ENCODE measurements at places on chromosomes 2 and 18.

- no peak for DNase-seq
Observed at GRCh38 chr2:60379216-60379615, 174.2 kb downstream of the BCL11A start.

DNA sequence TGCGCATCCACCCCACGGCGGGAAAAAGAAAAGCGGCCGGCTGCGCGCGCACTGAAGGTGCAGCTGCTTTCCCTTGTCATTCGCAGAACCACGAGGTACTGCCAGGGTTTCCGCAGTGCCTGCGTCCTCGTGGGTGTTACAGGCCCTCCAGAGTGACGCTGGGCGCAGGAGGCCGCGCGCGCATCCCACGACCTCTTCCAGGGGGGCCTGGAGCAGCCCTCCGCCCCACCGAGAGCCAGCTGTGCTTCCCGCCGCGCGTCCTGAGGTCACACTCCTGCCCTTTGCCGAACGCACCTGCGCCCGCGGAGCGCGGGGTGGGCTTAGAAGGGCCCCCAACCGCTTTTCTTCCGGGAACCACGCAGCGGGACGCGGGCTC is 378 bp upstream of the IAH1 start:
- no peak for DNase-seq

DNA sequence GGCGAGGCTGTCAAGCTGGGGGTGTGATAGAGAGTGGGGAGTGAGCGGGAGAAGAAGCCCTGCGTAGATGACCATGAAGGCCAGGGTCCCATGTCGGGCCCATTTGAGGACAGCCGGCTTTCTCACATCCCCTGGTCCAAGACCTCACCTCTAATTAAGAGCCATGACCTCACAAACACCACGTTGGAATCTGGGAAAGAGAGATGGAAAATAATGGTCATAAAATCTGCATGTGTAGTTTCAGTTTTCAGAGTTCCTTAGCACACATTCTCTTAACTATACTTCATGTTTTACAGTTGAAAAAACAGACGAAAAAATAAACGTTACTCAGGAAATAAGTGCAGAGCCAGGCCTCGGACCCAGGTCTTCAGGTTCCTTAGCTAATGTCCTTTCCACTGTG is 244.8 kb upstream of the SIX2 start:
- DNase-seq, result no peak

DNA sequence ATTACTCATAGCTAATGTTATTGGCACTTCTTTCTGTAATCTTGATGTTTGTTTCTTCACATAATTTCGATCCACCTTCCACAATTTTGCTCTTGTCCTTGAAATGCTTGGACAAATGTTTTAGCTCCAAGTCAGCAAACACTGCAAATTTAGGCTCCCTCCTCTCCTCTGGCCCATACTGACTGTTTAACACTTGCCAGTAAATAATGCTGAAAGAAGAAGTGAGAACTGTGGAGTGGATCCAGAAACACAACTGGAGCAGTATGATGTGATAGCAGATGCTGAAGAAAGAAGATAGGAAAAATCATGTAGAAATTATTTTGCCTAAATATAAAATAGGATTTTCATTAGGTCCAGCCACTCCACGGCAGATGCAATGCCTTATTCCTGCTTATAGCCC is 415.0 kb upstream of the GYPC start:
- no peak for DNase-seq

DNA sequence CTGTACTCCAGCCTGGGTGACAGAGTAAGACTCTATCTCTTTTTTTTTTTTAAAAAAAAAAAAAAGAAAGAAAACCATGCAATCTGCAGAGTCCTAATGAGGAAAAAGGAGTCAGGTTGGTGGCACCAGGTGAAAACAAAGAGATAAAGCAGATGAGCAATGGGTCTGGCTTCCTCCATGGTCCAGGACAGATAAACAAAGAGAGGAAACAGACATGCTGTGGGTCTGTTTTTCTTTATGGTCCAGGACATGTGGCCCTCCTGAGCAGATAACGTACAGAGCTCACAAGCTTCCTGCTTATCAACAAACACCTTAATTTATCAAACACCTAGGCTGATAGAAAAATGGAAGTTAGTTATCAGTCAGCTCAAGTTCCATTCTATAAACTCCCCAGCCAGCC is 24.4 kb upstream of the TUBB6 start:
- no peak for DNase-seq

DNA sequence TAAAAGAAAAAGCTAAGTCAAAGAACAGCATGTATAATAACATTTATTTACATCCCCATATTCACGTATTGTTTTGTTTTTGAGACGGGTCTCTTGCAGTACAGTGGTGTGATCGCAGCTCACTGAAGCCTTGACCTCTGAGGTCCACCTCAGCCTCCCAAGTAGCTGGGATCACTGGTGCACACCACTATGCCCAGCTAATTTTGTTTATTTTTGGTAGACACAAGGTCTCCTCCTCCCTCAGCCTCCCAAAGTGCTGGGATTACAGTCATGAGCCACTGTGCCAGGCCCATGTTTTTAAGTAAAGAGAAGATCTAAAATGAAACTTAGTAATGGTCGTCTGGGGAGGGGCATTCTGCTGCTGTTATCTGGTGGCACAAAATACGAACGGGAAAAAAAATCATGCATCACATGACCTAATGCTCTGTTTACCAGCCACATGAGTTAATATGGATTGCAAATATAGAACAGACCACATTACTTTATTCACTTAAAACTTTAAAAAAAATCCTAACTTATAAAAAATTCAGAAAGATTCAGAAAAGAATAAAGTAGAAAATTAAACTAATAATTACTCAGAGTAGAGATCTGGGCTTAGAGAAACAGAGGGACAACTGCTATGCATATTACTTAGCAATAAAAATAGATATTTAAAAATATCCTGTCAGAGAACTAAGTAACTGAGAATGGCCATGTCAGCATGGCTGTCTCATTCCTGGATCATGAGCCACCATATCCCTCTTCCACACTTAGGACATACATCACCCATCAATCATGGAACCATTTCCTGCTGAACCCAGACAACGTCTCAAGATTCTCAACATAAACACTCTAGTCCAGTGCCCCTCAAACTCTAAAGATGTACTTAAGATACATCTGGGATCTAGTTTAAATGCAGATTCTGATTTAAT is 7.3 kb downstream of the MMADHC start:
- DNase-seq, result no peak

- DNase-seq, result no peak
Observed at GRCh38 chr2:96913398-96914202, 43.7 kb upstream of the SEMA4C start.

GRCh38 chr2:45263147-45263546 is 253.9 kb upstream of the SIX2 start:
- DNase-seq, result peak; percentile 35
